ENCODE measurements at places on chromosomes 4 and X.

DNA sequence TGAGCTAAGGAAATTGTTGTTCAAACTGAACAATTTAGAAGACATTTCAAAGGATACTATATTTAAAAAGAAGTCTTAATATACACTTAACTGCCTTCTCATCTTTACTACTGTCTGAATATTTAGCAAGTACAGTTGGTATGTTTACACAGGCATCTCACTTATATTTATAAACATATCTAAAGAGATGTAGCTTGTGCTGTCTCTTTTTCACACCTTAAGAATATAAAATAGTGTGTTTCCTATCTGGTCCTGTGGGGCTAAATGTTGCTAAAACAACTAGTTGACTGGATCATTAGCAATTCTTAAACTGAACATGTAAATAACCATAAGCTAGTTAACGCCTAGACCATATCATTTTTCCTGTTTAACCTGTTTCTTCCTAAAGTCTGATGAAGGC, 336.3 kb downstream of the PPP3CA start:
- no peak for DNase-seq

- no peak for DNase-seq
Observed at GRCh38 chr4:167218022-167218608, 16.2 kb downstream of the SPOCK3 start.

DNA sequence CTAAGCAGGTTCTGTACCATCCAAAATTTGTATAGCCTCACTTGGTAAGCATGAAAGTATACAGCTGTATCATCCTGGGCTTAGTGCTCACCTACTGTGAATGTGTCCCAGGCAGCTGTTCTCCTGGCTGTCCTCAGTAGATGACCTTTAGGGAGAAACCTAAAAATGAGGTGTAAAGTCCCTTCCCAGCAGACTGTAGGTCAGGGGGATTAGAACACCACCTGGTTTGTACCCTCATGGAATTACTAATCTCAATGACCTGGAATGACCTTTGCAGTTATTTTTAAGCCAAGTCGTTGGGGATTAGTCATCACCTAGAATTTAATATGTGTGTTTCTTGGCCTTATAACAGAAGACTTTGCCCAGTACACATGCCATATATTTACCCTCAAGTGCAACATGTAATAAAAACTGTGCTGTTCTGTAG, 39.1 kb upstream of the MBTPS2 start:
- DNase-seq: peak; percentile 22

- DNase-seq: peak; percentile 27
Observed at GRCh38 chr4:76744241-76744921, 153.6 kb downstream of the SOWAHB start.

DNA sequence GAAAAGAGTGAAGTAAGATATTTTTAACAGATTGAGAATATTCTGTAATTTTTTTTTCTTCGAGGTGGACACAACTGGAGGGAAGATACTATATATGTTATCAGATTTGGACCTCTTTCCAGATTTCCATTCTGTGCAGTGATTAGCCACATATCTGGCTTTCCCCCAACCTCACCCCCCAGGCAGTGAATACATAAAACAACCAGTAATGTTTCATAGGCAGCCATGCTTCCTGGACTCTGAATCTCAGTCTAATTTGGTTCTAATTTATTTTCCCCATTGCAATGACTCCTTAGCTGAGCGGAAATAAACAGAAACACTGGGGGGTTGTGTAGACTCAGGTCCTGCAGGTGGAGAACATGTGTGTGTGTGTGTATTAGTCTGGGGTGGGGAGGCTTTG, 226.5 kb downstream of the FBXW7 start:
- no peak for DNase-seq

DNA sequence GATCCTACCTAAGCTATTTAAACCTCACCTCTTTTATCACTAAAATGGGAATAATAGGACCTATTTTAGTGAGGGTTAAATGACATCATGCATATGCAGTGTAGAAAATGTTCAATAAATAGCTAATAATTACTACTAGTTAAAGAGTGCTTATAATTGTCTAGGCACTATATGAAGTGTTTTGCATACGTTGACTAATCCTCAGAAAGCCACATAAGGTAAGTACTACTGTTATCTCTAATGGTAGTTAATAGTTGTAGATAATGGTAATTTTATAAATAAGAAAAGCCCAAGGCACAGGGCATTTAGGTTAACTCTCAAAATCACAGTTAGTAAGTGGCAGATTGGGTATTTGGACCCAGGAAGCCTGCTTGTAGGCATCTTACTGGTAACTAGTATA, 47.4 kb upstream of the BOD1L1 start:
- no peak for DNase-seq

DNA sequence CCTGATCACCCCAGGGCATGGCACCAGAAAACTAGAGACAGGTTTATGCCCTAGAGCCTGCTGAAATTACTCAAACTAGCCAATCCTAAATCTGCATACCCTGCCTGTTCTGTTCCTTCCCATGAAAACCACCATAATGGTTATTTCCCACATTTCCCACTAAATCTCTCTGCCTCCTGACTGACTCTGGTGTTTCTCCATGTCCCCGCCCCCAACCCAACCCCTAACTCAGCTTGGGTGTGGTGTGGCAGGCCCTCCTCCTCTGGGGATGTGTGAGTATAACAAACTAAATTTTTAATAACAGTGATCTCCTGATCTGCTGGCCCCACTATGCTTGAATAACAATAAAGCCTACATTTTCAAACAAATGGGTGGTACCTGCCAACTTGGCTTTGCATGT, 35.5 kb upstream of the C4orf54 start:
- no peak for DNase-seq

GRCh38 chrX:113512700-113513395, 672.2 kb upstream of the AMOT start:
- DNase-seq: peak; percentile 53

DNA sequence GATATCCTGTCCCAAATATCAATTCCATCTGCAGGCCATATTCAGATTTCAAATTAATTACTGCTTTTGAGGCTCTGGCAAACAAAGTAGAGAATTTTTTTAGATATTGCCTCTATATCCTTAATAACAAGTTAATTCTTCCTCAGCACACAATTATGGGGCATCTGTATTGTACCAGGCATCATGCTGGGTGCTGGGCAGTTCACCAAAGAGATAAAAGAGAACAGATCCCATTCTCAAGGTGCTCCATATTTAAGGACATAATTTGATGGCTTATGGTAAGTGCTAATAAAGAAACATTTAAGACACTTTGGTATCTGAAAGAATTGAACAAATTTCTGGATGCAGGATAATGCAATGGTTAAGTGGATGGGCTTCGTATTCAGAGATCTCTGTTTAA, 65.8 kb downstream of the SPCS3 start:
- DNase-seq: no peak

- DNase-seq: peak; percentile 78
Observed at GRCh38 chr4:129064717-129065116, 28.6 kb downstream of the SCLT1 start.

DNA sequence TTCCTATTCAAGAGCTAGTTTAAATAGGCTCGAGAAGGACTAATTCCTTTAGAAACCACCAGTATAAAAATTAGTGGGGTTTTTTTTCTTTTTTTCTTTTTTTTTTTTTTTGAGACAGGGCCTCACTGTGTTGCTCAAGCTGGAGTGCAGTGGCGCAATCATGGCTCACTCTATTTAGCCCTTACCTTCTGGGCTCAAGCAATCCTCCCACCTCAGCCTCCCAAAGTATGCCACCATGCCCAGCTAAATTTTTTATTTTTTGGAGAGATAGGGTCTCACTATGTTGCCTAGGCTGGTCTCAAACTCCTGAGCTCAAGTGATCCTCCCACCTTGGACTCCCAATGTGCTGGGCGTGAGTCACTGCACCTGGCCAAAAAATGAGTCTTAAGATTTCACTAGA, 52.8 kb downstream of the APOO start:
- peak; percentile 0 for DNase-seq
